Stimulated activated CD8-positive, alpha-beta memory T cell treated with anti-CD3 and anti-CD28 coated beads, Interleukin-7, amount 100 ng/mL, for 4 hours (primary cell): ENCODE measurements at places on chromosomes 11 and 22.

- DNase-seq = peak; percentile 30
Observed at GRCh38 chr22:19419464-19420178, 11.9 kb downstream of the HIRA start.

- no peak for DNase-seq
Observed at GRCh38 chr11:47705721-47706120, 9.4 kb downstream of the AGBL2 start.

GRCh38 chr11:129192150-129192549, at the start of gene ARHGAP32:
ARHGAP32 (minus strand) TSS chr11:129192325; CDS start chr11:129192198, 127 bp downstream.
- DNase-seq = peak; percentile 2

DNA sequence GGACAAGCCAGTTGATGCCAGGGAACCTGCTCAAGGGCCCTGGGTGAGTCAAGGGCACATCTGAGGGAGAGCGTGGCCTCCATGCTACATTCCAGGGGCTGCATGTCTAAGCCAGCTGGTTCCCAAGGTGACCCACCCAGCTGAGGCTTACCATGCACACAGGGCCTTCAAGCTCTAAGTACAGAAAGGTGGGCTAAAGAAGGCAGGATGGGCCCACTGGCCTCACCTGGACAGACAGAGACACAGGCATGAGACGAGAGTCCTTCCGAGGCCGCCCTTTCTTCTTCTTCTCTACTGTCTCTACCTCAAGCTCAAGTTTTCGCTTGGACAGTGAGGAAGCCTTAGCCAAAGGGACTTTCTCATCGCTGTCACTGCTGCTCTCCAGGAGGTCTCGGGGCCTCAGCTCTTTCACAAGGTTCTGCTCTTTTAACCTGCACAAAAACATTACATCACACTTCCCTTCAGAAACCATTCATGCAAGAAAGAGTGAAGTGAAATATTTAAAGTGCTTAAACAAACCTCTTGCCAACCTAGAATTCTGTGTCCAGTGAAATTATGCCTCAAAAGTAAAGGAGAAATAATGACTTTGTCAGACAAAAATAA, 69.9 kb downstream of the HIRA start:
- no peak for DNase-seq

DNA sequence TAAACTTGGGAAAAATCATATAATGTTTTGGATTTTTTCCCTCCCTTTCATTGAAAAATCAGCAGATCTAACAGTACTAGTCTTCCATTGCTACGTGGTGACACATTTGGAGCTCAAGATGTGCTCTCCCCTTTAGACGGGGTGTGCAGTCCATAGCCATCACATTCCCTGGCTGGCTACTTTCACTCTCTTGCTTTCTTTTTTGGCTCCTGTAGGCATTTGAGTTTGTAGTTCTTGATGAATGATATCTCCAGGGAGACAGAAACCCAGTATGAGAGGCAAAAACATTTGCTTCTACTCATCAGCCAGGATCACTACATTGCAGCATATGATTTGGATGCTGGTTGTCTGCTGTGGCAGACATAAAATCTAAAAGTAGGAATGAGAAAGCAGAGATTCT, 12.1 kb downstream of the CCDC81 start:
- DNase-seq = no peak

GRCh38 chr22:18021431-18021830, 2.9 kb downstream of the MICAL3 start:
- no peak for DNase-seq

DNA sequence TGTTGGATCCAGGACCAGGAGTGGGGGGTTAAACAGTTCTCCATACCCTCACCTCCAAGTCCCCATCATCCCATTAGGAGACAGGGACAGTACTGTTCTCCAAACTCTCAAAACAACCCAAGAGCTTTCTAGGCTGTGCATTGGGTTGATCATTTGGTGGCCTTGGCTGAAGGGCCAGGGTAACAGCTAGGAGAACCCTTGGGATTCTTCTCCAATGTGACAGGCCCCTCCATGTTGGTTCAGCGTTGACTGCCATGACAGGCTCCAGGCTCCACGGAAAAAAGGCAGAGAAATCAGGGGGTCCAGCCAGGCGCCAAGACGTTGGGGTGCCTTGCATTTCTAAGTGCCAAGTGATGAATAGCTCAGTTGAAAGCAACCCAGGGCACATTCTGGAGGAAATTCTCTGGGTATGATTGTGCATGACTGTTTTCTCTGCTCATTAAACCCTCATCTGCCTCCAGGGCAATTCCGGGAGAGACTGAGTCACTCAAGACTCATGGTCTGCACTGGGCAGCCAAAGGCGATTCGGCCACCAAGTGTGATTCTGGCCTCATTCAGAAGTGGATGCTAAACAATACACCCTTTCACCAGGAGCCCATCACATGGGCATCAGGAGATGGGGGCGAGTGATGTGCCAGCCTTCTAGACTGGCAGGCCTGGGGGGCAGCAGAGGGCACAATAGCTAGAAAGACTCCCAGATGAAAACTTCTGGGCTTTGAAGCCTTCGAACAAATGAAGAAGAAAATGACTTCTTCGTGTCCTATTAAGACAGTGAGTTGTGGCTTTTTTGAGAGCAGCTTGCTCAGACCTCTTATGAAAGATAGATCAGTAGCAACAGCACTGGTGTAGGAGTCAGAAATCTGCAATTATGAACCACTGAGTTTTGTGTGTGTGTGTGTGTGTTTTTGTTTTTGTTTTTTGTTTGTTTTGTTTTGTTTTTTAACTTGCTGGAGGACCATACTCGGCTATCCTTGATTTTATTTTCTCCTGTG, 27.7 kb downstream of the CD44 start:
- DNase-seq = no peak

DNA sequence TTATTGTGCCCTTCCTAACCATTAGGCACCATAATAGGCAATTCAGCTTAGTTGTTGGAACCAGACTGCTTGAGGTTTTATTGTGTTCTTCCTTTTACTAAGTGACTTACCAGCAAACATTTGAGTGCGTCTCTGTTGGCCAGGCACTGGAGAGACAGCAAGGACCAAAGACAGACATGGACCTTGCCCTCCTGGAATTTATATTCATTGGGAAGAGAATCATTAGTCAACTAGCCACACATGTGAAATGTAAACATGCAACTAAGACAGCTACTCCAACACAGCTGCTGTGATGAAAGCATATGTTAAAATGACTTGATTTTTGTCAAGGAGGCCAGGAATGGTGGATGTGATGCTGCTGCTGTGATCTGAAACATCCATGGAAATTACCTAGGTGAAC, 106.4 kb downstream of the TRAF6 start:
- no peak for DNase-seq

DNA sequence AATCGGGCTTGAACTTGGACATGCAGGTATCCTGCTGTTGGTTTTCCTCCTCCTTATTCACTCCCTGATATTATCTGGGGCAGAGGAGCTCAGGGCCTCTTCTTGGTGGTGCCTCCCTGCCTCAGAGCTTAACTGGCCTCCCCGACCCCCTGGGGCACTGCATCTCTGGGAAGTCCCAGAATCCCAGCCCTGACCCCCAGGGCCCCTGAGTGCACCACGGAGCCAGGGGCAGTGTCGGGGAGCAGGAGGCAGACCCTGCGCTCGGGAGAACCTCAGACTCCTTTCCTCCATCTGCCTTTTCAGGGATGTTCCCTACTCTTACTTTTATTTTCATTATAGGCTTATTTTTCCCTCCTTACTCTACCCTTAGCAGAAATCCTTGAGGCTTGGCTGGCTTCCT, 537.0 kb downstream of the BRD1 start:
- no peak for DNase-seq

DNA sequence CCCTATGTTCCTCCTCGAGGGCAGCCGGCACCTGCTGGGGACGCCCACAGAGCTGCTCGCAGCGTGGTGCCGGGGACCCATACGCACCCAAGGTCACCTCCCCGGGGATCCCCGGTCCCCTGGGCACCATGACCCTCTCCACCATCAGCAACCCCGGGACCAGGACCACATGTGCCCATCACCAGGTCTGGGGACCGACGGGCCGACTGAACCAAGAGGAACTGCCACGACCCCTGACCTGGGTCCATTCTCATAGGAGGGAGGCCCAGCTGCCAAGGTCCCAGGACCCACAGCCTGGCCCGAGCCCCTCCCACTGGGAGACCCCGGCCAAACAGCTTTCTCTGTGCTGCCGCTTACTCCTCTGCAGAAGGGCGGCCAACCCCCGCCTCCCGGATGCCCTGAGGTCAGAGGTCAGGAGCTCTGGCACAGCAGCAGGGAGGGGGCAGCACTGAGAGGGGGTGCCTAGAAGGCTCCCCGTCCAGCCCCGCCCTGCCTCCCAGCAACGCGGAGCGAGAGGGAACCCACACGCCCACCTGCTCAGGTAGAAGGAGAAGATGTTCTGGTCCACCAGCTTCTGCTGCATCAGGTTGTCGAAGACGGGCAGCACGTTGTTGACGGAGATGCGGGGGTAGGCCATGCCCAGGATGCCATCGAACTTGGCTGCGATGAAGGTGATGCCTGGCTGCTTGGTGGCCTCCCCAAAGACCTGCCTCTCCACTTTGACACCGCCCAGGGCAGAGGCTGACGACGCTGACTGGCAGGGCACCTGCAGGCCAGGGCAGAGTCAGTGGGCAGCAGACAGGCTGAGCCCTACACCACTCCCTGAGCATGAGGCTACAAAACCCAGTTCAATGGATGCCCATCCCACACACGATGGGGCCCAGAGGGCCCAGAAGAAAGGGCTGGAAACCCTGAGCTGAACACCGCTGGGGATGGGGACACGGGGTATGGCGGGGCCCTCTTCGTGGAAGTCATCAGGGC, 6.6 kb downstream of the CTSD start:
- DNase-seq = no peak

- no peak for DNase-seq
Observed at GRCh38 chr11:62645671-62645945, 805 bp downstream of the GANAB start.

- no peak for DNase-seq
Observed at GRCh38 chr11:47589977-47590861, 3.7 kb downstream of the FAM180B start.

- no peak for DNase-seq
Observed at GRCh38 chr22:29129808-29130140, 56.9 kb downstream of the KREMEN1 start.

- DNase-seq = no peak
Observed at GRCh38 chr22:40628354-40629042, 8.0 kb downstream of the MRTFA start.

GRCh38 chr11:102391549-102392237, 44.7 kb downstream of the BIRC2 start:
- no peak for DNase-seq

- no peak for DNase-seq
Observed at GRCh38 chr11:90639461-90639993, 416.7 kb upstream of the CHORDC1 start.

GRCh38 chr22:37657590-37658132, 862 bp upstream of the PDXP start:
- DNase-seq = no peak

DNA sequence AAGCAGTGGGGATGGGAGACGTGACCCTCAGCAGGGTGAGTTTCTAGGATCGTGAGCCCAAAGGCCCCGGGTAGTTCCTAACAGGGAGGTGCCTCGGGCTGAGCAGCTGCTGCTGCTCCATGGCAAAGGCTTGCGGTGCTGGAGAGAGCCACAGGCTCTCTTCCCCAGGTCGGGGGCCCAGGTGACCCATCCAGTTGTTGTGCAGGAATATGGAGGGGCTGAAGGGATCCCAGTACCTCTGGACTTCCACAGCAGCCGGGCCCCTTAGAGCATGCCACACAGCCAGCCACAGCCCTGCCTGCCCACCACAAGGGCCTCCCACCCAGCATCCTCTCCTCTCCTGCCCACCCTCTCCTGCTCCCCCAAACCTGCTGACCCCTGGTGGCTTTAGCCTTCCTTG, 49.3 kb downstream of the BUD13 start:
- no peak for DNase-seq

- no peak for DNase-seq
Observed at GRCh38 chr22:35085621-35086020, 19.7 kb downstream of the ISX start.

GRCh38 chr11:134689886-134690285, 277.8 kb upstream of the B3GAT1 start:
- DNase-seq = no peak

- DNase-seq = no peak
Observed at GRCh38 chr11:1231396-1232020, 8.6 kb downstream of the MUC5B start.

DNA sequence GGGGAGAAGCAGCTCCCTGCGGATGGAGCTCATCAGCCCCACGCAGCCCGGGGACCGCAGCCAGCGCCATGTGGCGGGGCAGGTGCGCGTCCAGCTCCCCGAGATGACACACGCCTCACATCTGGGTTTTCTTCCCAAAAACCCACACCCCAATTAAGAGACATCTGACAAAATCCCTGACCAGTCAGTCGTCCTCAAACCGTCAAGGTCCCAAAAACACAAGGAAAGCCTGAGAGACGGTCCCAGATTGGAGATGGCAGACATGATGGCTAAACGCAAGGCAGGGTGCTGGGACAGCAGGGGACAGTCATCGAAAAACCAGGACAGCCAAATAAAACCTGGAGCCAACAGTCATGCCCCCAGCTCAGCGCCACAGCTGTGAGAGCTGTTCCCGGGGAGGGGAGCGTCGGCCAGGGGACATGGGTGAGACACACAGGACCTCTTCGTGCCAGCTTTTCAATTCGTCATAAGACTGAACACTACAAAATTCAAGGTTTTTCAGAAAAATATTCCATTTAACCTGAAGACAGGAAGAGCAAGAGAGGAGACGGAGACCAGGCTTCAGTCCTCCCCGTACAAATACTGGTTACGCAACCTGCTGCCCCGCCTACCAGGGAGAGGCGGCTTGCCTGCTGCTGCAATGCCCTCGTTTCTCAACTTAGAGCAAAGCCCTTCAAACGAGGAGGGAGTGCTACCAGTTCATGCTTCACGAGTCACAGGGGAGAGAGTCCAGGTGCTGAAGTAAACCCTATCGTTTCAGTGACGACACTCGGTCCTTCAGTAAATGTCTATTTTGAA, 10.5 kb downstream of the TOLLIP start:
- no peak for DNase-seq

DNA sequence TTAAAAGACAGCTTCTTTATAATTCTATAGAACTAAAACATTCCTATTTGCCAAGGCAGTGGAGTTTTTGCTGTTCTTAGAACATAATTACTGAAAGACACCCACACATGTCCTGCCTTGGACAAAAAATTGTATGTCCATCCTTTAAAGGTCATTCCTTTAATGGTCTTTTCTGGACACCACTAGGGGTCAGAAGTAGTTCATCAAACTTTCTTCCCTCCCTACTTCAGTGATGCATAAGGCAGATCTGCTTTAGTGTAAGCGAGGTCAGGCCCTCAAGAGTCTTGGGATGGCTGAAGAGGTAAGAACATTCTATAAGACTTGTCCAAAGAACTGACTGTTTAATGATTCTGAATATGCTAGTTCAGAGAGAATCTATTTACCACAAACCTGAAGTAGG, 4.3 kb upstream of the OR51V1 start:
- DNase-seq = no peak

DNA sequence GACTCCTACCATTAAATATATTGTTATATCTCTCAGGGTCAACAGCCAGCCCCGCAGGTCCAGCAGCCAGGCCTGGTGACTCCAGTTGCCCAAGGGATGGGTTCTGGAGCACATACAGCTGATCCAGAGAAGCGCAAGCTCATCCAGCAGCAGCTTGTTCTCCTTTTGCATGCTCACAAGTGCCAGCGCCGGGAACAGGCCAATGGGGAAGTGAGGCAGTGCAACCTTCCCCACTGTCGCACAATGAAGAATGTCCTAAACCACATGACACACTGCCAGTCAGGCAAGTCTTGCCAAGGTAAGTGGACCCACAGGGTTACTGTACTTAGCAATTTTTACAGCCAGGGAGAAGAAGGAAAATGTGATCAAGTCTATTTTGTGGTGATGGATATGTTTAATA, 35.1 kb downstream of the EP300 start:
- DNase-seq = no peak

GRCh38 chr11:120067438-120068113, 70.3 kb downstream of the TRIM29 start:
- DNase-seq = no peak

- no peak for DNase-seq
Observed at GRCh38 chr11:122145715-122146274, 29.8 kb upstream of the BLID start.
